ENCODE measurements at places on chromosomes 7 and 10. TPM values are rescaled to one million over a fixed set of nuclear protein-coding genes. Genes with fewer than 3 reads are reported as not detected.

Gene IFIT2
- total RNA-seq = 26.6 TPM

Gene TMEM26
- total RNA-seq = not detected

Gene TAC1
- not detected for total RNA-seq

Gene CPEB3
- 1.6 TPM for total RNA-seq

Gene SFTPA1
- total RNA-seq = not detected

Gene POLD2
- 212 TPM for total RNA-seq

Gene TMEM139
- total RNA-seq = 0.70 TPM

Gene LRMDA
- not detected for total RNA-seq
